ENCODE measurements at places on chromosomes 6 and 20.

DNA sequence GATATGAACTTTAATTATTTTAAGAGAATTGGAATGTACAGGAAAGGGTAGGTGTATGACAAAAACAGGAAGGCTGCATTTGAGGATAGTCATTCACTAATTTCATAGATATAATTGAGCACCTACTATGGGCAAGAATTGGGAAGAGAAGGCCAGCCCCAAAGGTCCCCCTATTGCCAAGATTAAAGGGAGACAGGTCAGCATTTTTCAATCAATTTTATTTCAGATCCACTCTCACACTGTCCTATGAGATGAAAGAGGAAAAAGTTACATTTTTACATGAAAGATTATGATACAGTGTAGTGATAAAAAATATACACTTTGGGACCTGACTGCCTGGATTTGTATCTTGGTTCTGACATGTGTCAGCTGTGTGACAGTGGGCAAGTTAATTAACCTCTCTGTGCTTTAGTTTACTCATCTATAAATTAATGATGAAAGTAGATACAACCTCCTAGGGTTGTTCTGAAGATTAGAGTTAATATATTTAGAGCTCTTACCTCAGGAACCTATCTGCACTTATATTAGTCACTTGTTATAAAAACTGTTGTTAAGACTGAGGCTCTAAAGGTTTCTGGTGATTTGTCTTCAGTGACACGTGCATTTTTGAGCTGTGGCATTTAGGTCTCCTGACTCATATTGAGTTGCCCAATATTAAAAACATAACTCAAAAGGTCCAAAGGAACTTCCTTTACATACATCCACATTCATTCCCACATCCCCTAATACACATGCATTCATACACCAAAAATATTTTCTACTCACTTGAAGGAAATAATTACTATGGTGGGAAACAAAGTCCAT lies 45.7 kb downstream of the SCGN start:
- no peak for DNase-seq

DNA sequence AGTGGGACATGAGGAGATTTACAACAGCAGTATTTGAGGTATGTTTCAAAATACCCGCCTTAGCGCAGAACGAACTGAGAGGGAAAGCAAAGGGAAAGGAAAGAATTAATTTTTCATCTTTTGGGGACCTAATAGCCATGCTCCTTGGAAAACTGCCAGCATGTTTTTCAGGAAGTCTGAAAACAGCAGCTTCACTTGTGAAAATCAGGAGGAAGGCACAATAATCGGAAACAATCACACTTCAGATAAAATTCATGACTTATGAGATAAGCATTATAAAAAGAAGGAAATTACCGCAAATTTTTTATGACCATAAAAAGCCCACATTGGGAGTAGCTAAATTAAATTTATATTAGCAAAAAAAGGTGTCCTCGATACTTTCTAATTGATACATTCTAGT lies 541.1 kb downstream of the HAO1 start:
- DNase-seq: no peak

DNA sequence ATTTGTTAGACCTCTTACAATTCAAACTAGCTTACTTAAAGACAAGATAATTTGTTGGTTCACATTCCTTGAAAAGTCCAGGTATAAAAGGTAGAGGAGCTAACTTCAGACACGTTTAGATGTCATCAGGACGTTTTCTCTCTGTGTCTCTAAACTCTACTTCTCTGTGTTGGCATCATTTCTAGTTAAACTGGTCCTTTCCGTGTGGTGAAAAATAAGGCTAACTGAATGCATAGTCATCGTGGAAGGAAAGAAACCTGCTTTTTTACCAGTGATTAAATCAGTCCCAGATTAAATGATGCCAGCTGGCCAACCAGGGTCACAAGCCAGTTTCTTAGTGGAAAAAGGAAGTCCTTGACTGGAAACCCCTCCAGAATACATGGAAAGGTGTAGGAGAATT lies 168.4 kb upstream of the AHI1 start:
- no peak for DNase-seq

DNA sequence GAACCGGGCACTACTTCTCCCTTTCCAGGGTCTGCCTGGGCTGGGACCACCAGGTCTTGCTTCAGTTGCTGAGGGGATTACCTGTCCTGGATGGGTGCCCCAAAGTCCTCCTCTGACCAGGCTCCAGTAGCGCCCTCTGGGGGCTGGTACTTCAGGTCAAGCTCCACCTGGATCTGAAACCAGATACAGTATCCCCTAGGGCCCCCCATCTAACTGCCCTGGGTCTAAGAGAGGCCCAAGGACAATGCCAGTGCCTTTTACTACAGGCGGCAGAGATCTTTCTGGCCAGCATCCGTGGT lies 11.2 kb upstream of the SPAG4 start:
- DNase-seq: peak; percentile 35

GRCh38 chr6:98324446-98324845 lies 509.9 kb upstream of the POU3F2 start:
- DNase-seq: no peak

GRCh38 chr6:135675862-135676261 lies 175.6 kb upstream of the PDE7B start:
- DNase-seq: no peak

DNA sequence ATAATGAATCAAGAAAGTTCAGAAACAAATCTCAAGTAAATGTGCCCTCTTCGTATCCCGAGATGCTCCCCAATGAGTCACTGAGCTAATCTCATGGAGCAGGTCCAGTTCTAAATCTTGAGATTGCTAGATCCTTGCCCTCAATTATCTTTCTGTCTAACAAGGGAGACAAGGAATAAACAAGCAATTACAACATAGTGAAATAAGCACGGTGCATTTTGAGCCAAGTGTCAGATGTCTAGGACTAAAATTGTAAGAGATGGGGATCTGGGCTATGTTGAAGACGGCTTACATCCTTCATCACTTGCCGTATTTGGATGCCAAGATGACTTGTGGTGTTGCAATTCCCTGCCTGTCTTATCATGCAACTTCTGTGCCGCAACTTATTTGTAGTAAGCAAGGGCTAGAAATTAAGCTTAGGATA lies 56.5 kb upstream of the ADGRF1 start:
- no peak for DNase-seq

DNA sequence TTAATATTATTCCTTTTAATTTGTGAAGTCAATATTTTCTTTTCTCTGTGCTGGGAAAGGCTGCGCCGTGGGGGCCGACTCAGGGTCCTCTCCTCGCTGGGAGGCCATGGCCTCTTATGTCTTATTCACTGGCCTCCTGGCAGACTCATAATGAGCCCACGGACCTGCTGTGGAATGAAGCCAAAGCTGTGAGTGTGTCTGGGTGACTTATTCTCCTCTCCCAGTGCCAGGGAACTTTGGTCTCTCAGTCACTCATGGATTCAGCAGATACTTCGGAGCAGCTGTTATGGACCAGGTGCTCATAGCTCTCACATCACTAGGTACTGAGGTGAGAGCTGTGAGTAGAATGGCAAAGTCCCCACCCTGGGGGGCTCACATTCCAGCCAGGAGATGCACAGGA lies 297.6 kb downstream of the CDH26 start:
- DNase-seq: no peak
